ENCODE measurements at places on chromosomes 13 and 19.

DNA sequence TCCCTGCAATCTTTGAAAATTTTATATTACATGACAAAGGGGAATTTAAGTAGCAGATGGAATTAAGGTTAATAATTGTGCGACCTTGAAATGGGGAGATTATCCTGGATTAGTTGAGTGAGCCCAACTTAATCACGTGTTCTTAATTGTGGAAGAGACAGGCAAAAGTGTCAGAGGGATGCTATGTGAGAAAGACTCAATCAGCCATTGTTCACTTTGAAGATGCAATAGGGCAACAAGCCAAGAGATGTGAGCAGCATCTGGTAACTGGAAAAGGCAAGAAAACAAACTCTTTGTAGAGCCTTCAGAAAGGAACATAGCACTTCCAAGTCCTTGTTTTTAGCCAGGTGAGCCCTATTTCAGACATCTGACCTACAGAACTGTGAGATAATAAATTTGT is 247.7 kb downstream of the SLITRK1 start:
- DNase-seq, result no peak

- no peak for DNase-seq
Observed at GRCh38 chr13:30545320-30545719, 72.4 kb upstream of the USPL1 start.

GRCh38 chr13:104975272-104975671 is 1560.2 kb downstream of the EFNB2 start:
- no peak for DNase-seq

- no peak for DNase-seq
Observed at GRCh38 chr13:40943073-40943472, 76.0 kb downstream of the ELF1 start.

GRCh38 chr19:47376589-47377144 is 27.6 kb downstream of the DHX34 start:
- no peak for DNase-seq

DNA sequence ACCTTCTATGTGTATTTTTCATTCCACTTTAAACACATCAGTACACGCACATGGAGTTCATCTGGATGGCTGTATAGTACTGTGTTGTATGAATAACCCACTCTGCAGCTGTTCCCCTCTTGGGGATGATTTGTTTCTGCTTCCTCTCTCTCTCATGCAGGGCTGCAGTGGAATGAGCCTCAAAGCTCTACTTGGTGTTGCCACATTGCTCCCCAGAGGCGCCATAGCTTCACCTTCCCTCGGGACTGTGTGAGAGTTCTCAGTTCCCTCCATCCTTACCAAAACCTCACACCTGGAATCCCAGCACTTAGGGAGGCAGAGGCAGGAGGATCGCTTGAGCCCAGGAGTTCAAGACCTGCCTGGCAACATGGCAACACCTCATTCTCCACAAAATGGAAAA is 28.4 kb upstream of the GPR183 start:
- DNase-seq, result no peak

- DNase-seq, result no peak
Observed at GRCh38 chr13:82739881-82740280, 1142.4 kb downstream of the SLITRK1 start.

DNA sequence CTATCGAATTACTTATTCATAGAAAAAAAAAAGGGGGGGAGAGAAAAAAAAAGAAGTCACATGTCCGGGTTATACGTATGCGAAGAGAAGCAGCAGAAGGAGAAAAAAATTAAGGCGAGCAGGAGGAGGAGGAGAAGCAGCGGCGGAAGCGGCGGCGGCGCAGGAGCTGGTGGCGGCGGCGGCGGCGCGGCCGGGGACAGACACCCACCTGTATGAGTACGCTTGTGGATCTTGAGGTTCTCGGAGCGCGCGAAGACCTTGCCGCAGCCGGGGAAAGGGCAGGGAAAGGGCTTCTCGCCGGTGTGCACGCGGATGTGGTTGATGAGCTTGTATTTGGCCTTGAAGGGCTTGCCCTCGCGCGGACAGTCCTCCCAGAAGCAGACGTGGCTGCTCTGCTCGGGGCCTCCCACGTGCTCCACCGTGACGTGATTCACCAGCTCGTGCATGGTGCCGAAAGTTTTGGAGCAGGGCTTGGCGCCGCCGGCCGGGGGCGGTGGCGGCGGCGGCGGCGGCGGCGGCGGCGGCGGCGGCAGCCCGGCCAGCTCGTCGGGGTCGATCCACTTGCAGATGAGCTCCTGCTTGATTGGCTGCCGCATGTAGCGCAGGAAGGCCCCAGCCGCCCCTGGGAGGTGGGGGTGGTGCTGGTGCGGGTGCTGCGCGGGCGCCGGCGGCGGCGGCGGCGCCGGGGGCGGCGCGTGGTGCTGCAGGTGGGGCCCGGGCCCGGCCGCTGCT is 1.5 kb downstream of the ZIC5 start:
- DNase-seq, result no peak

DNA sequence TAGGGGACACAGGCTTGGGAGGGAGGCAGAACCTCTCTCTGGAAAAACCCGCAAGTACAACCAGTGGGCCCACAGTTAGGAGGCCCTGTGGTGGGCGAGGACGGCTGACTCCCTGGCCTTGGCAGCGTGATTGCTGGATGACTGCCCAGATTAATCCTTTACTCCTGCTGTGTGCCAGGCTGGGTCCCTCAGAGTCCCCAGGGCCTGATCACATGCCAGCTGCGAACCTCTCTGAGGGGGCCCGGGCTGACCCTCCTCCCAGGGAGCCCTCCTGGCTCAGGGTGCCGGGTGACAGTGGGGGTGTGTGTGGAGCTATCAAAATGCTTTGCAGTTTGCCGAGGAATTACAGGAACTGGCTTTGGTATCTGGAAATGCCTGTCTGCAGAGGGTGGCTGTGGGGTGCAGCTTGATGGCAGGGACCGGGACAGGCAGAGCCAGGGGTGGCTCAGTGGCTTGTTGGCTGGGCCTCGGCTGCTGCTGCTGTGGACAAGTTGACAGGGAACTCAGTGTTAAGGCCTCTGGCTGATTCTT is 48.9 kb downstream of the DNM2 start:
- no peak for DNase-seq
